ENCODE measurements at places on chromosomes 13 and 19.

DNA sequence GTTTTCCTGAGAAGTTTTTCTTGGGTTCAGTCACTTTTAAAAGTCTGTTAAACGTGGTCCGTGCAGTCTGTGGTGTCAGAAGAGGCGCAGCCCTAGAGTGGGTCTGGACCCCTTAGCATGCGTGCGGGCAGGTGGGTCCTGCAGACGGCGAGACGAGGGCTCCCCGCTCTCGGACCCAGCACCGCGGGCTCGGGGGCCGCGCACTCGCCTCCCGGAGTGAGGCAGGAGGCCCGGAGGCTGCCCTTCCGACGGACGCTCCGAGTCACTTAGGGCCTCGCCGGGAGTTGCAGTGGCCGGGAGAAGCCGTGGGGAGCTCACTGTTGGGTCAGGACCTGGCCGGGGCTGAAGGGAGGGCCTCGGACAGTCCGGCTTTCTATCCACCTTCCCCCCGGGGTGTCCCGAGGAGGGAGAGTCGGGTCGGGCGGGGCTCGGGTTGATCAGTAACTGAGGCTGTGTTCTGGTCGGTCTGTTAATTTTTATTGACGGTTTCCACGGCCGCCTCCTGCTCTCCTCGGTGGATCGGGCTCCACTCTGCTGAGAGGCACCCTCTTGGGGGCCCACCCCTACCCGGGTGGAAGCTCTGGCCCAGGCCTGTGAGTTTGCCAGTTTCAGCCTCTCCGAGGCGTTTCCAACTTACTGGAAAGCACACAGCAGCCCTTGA lies 1.3 kb downstream of the PTBP1 start:
- DNase-seq, result no peak

DNA sequence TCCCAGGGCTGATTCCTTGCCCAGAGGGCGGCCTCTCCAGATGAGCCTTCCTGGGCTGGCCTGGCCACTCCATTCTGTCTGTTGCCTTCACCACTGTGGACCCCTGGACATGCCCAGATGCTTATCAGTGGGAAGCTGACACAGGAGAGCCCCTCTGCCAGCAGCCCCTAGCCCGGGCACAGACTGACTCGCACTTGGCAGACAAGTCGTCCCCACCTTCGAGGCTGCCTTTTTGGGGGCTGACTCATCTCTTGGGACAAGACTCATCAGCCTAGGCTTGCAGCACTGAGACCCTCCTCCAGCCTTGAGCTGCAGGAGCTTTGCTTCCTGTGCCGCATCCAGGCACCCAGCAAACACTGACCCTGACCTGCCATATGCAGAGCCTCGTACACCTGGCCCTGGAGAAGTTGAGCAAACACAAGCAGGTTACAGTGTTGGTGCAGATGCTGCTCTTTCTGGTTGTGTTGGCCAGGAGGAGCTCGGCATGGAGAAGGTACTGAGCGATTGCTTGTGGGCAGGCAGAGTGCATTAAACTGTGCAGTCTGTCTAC lies 8.1 kb downstream of the CHST8 start:
- DNase-seq, result no peak

GRCh38 chr13:100382785-100383184 lies 205.8 kb downstream of the GGACT start:
- DNase-seq, result no peak

GRCh38 chr13:50646070-50646469 lies 197.4 kb downstream of the DLEU7 start:
- DNase-seq, result no peak

DNA sequence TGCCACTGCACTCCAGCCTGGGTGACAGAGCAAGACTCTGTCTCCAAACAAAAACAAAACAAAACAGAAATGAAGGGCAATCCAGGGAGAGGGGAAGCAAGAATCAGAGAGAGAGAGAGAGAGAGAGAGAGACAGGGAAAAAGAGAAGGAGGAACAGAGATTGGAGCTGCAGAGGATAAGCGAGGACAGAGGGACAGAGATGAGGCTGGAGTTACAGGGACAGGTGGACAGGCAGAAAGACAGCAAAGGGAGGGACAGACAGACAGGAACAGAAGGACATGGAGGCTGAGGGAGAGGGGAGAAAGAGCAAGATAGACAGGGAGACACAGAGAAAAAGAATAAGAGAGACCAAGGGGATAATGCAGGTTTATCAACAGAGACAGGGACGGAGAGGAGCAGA lies 1.3 kb upstream of the CRX start:
- no peak for DNase-seq

DNA sequence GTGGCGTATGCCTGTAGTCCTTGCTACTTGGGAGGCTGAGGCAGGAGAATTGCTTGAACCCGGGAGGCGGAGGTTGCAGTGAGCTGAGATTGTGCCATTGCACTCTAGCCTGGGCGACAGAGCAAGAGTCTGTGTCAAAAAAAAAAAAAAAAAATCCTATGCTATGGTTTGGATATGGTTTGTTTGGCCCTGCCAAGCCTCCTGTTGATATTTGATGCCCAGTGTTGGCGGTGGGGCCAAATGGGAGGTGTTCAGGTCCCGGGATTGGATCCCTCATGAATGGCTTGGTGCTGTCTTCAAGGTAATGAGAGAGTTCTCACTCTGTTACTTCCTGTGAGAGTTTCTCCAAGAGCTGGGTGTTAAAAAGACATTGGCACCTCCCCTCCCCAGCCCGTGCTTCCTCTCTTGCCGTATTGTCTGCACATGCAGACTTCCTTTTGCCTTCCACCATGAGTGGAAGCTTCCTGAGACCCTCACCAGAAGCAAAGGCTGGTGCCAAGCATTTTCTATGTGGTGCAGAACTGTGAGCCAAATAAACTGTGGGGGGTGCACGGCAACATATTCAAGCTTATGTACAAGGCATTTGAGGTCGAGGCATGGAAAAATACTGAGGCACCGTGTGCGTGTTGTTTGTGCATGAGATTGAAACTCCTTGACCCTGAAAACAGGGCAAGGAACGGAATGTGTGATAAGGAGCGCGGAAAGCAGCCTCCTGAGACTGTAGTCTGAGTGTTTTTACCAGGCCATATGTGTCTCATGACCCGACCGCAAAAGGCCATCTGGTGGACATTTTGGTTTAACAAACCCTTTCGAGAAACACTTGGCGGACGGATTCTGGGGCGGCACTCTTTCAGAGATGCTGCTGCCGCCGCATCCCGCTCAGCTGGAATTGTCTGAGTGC lies 7.3 kb downstream of the SIGLEC9 start:
- peak; percentile 14 for DNase-seq

DNA sequence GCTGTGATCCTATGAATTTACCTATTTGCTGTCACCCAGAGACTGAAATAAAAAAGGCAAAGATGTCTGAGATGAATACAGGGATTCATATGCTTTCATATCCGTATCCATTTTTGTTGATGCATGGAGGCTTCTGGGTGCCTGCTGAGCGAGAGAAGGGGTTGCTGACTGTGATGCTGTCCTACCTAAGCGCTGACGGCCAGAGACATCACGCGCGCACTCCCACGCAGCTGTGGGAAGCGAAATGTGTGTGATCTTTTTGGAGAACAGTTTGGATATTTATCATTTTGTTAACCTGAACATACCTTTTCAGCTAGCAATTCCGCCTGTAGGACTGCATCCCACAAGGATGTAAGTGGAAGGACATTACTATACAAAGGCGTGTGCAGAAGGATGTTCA lies 23.9 kb downstream of the TSHZ3 start:
- DNase-seq, result no peak

DNA sequence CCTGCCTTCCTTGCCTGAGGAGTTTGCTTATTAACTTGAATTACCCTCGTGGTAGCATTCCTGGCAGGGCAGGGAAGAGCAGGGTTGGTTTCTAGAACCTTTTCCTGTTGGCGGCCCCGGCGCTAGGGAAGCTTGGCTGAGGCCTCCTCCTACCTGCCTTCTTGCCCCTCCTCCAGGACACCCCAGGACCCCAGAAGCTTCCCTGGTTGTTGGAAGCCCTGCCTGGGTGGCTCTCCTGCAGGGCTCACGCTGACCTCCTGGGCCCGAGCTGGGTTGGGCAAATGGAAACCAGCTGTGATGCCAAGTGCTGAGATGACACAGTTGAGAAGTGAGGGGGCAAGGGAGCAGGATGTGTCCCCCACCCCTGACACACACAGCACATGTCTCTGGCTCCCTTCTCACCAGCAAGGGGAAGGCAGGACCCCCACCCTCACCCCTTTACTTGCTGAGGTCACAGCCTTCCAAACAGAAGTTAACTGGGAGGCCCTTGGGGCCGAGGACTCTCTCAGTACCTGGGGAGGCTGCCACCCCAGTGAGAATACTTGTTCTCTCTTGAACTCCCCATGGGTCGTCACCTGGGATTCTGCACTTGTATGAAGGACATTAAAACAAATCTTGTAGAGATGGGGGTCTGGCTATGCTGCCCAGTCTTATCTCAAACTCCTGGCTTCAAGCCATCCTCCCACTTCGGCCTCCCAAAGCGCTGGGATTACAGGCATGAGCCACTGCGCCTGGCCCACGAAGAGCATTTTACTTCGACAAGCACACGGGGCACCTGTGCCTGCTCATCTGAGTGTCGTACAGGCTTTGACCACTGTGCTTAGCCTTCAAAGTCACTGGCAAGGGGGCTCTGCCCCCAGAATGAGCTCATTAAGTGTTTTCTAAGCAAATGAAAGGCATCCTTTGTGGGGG lies 10.5 kb downstream of the CEBPA start:
- DNase-seq, result no peak

DNA sequence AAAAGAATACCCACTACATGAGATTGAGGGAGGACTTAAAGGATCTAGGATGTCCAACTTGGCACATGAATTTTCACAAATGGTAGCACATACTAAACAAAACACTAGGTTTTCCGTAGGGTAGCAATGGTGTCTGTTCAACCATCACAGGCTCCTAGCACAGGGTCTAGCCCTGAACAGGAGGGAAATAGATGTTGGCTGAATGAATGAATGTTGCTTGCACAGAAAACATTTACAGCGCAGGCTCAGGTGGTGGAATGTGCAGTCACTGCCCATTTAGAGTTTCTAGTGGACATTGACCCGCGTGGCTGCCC lies 1.9 kb upstream of the MYCBP2 start:
- DNase-seq, result no peak

DNA sequence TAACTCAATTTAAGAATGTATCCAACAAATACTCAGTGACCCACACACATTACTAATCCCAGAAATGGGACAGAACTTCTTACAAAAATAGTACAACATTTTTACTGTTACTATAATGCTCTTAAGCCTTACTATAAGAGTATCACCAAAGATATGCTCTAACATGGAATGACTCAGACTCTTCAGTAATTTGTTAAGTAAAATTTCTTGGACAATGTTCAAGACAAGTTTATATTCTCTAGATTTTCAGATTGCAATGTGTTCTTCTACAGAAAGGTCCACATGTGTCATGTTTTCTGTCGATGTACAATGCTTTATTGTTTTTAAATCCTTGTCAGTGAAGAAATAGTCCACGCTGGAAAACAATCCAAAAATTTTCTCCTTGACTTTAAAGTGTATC lies 66.3 kb upstream of the RFXAP start:
- DNase-seq, result no peak

- no peak for DNase-seq
Observed at GRCh38 chr13:35378939-35379338, 97.5 kb downstream of the MAB21L1 start.

GRCh38 chr19:12784394-12784870 lies 6.9 kb upstream of the JUNB start:
- DNase-seq, result no peak

DNA sequence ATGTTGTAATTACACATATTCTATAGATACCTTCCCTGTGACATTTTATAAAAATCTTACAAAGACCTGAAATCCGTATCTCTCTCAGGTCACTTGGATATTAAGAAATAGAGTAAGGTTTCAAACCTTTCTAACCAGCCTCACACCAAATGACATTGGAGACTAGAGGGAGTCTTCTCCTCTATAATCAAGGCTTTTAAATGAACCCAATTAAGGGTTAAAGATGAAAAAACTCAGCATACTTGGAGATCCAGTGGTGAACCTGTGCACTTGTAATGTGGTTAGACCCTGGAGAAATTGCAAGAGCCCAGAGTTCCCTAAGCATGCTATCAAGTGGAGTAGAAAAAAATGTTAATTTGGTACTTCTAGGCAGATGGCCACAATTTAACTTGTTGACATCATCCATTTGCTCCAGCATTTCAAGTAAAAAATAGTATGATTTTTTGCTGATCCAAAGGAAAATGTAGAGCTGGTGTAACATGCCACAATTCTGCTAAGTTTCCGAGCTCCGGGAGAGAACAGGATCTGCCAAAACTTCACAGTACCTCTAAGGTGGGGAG lies 554.1 kb upstream of the MIR17HG start:
- DNase-seq, result no peak

DNA sequence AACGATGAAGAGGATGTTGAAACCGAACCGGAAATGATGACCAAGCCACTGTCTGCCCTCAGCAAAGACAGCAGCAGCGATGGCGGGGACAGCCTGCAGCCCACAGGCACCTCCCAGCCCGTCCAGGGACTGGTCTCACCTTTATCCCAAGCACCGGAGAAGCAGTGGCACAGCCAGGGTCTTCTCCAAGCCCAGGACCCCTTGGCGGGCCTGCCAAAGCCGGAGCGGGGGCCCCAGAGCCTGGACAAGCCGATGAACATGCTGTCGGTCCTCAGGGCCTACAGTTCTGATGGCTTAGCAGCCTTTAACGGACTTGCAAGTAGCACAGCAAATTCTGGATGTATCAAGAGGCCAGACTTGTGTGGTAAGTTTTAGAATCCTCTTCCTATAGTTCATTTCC lies 177.0 kb downstream of the ZNF536 start:
- no peak for DNase-seq

DNA sequence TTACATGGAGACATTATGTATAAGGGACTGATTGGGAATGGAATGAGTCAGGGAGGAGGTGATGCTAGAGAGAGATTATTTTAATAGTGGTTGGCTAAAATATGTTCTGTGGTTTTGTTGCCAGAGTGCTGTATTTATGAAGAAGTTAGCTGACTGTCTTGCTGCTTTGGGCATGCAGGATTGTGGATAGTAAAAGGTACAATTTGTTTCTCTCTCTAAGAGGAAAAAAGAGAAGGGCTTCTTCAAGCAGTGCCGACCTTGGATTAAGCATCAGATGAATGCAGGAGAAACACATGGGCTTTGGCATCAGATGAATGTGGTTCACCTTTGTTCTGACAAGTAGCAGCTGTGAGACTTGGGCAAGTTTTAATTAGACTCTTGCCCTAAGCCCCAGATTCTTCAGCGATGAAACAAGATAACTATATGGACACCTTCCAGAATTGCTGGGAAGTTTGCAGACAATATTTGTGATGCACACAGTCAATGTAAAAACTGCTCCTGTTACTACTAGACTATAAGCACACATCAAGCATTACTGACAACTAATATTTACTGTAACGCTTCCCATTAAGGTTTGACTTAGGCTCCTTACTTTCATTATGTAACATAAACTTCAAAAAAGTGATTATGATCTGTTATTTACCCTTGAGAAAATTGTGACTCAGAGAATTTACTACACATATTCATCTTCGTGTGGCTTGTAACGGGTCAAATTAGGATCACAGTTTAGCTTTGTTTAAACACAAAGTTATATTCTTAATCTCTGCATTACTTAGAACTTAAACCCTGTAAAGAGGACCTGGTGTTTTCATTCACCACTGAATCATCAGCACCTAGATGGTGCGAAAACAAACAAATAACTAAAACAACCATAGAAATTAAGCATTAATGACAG lies 824.0 kb downstream of the PCDH9 start:
- DNase-seq, result no peak

- no peak for DNase-seq
Observed at GRCh38 chr13:73910733-73911132, 223.5 kb downstream of the KLF12 start.

GRCh38 chr13:40145139-40145538 lies 489.7 kb downstream of the COG6 start:
- DNase-seq, result no peak
